ENCODE measurements at places on chromosomes 6 and 20.

DNA sequence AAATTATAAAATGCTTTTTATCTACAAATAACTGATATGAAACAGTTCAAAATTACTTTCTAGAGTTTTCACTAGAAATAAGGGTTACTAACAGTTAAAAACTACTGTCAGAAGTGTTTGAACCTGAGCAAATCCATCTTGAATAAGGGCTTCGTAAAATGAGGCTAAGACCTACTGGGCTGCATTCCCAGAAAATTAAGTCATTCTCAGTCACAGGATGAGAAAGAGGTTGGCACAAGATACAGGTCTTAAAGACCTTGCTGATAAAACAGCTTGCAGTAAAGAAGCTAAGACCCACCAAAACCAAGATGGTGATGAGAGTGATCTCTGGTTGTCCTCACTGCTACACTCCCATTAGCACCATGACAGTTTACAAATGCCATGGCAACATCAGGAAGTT is 93.7 kb downstream of the PLG start:
- no peak for DNase-seq

- no peak for DNase-seq
Measured at GRCh38 chr20:11329271-11329670, 588.4 kb upstream of the BTBD3 start.

- no peak for DNase-seq
Measured at GRCh38 chr6:17450397-17450796, 57.0 kb downstream of the CAP2 start.

GRCh38 chr20:47454298-47455132 is 47.2 kb upstream of the NCOA3 start:
- no peak for DNase-seq

GRCh38 chr6:10302566-10303235 is 112.2 kb downstream of the TFAP2A start:
- DNase-seq: no peak

DNA sequence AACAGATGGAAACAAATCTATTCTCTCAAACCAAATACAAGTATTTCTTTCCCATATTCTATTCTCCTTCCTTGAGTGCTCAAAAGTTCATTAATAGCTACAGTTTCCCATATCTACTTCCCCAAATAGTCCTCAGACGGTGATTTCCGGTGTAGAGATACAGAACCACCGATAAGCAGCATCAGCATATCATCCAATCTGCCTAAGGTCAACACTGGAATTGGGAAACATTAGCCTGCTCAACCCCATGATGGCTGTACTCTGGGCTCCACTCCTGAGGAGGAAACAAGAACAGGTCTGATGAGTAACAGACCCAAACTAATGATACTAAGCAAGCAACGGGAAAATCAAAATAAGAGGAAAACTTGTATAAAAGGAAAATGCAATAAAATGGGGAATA is 115.6 kb downstream of the EPB41L2 start:
- DNase-seq: no peak

- DNase-seq: no peak
Measured at GRCh38 chr20:39433466-39433865, 471.3 kb downstream of the DHX35 start.

DNA sequence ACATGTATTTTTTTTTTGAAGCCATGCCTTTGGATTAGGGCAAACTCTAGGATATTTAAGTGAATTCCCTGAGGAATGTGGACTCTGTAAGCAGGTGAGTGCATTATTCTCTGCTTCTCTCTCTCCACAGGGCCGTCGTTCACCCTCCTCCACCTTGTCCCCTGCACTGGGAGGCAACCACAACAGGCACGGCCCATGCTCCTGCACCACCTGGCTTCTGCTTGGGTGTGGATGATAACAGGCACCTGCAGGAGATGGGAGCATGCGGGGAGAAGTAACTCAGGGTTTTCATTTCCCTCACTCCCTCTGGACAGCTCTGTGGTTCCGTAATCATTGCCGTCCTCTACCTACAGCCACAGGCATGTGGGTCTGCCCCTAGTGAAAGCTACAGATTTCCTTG is 43.4 kb downstream of the HLA-C start:
- no peak for DNase-seq

DNA sequence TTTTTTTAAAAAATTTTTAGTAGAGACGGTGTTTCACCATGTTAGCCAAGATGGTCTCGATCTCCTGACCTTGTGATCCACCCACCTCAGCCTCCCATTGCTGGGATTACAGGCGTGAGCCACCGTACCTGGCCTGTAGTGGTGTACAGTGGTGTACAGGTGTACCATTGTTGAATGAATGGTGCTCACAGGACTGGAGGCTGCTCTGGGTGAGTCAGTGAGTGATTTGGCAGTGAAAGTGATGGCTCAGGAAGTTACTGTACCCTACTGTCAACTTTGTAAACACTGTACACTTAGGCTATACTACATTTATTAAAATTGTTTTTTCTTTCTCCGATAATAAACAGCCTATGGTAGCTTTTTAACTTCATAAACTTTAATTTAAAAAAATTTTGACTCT is 122.8 kb upstream of the EEF1E1 start:
- no peak for DNase-seq

- DNase-seq: no peak
Measured at GRCh38 chr6:34610819-34611477, 54.8 kb upstream of the SPDEF start.

- DNase-seq: no peak
Measured at GRCh38 chr6:165782134-165782533, 119.1 kb upstream of the PDE10A start.

GRCh38 chr6:13554929-13555333 is 19.5 kb upstream of the SIRT5 start:
- no peak for DNase-seq

DNA sequence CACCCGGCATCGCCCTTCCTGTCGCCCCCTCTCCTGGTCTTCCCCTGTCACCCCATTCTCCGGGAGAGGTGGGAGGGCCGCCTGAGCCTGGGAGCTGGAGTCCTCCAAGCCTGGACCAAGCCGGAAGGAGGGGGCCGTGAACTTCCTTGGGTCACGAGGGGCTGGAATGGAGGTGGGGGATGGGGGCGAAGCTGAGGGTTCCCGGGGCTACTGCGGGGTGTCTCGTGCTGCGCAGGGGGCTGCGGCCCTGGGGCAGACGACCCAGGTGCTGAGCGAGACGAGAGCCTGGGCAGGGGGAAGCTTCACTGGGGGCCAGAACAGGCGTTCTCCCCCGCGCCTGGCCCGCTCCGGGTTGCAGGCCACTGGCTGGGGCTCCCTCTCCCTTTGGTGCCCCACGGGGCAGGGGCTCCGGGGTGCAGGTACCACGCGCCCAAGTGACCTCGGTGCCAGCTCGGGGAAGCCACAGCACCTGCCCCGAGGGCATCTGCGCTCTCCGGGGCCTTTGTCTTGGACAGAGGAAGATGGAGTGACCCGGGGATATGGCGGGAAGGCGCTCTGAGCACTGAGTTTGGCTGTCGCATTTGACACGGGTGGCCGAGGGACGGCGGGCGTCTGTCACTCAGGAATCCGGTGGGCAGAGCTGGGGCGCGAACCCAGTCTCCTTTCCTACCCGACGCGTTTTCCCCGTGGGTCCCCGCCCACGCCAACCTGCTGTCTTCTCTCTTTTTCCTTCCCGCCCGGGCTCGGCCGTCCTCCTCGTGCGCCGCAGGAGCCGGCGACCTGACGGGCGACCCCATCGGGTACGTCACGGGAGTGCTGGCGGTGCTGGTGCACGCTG is 1.2 kb downstream of the SLC35D3 start:
- no peak for DNase-seq

- no peak for DNase-seq
Measured at GRCh38 chr6:72621291-72622093, at the start of gene KCNQ5. KCNQ5 (plus strand) TSS chr6:72622064.

GRCh38 chr6:127484212-127484863 is 25.1 kb upstream of the KIAA0408 start:
- DNase-seq: no peak

GRCh38 chr6:36197739-36198221 is 1.2 kb downstream of the BRPF3 start:
- DNase-seq: no peak

DNA sequence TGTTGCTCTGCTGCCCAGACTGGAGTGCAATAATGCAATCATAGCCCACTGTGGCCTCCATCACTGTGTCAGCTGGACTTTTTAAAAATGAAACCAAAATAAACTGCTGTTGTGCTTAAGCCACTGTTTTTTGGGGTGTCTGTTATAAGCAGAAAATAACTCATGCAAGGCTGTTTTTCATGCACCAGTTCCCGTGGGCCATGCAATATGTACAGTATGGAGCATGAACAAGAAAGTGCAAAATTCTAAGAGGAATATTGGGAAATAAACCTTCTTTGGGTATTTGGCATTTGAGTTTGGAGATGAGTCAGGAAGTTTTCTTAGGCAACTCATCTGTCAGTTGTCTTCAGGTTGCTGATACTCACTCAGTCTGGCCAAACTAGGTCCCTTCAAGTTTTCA is 14.9 kb upstream of the ZFAND3 start:
- DNase-seq: no peak

- no peak for DNase-seq
Measured at GRCh38 chr6:6458172-6458571, 130.3 kb upstream of the LY86 start.

GRCh38 chr20:60113771-60114170 is 155.5 kb downstream of the CDH26 start:
- no peak for DNase-seq

DNA sequence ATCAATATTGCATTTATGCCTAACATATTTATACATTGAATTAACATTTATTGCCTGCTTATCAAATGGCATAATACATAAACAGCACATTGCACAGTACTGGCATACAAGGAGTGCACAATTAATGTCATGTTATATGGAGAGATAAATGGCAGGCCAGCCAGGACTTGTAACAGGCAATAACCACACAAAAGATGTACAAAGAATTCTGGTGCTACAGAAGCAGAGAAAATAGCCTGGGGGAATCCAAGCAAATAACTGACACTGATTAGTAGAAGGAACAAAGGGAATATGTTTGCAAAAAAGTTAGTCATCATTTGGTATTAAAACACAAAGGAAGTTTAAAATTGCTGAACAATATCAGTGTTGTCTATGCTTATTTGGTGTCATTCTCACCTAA is 27.3 kb downstream of the COL21A1 start:
- no peak for DNase-seq

- no peak for DNase-seq
Measured at GRCh38 chr6:4790158-4790899, 14.1 kb downstream of the CDYL start.

GRCh38 chr6:99501762-99502161 is 13.5 kb downstream of the USP45 start:
- no peak for DNase-seq

DNA sequence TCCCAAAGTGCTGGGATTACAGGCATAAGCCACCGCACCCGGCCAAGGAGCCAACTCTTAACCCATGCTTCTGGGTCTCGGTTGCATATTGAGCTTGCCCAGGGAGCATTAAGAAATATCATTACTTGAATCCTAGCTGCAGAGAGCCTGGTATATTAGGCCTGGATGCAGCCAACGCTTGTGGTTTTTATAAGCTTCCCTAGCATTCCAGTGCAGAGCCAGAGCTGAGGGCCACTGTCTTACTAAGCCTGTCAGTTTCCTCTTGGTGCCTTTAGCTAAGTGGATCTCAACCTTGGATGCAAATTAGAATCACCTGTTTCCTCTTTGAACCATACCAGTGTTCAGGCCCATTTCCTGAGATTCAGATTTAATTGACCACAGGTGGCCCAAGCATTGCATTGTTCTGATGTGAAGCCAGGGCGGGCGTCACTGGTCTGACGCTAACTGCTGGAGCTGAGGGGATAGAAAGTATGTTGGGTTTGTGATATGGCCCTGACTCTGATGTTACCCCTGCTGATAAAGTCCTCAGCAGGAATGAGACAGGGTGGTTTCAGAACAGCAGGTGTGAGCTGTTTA is 76.3 kb downstream of the BTBD3 start:
- DNase-seq: no peak

GRCh38 chr20:48933017-48933766 is 11.7 kb downstream of the ARFGEF2 start:
- no peak for DNase-seq

GRCh38 chr6:44003345-44004061 is 123.7 kb downstream of the MRPL14 start:
- DNase-seq: no peak

GRCh38 chr6:80517525-80517924 is 411.1 kb downstream of the BCKDHB start:
- no peak for DNase-seq

DNA sequence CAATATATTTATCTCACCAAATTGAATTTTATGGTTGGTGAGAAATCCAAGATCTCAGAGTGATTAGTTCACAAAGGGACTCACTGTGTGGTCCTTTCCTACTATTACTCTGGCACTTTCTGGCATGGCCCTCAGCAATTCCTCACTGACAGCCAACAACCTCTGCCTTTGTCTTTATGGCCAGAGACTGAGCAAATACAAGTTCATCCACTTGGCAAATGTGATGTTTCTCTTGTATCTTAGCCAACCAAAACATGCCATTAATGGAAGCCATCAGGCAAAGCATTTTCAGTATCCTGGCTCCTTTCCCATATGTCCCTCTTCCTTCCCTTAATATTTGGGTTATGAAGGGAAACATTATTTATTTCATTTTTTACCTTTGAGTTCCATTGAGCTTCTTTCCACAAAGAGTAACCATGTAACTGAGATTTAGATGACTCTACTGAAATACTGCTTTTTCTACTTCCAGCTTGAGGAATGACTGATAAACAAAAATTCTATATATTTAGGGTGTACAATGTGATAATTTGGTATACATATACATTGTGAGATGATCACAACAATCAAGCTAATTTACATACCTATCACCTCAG is 30.8 kb upstream of the SMLR1 start:
- DNase-seq: no peak

GRCh38 chr20:49136817-49137571 is 51.1 kb downstream of the STAU1 start:
- DNase-seq: no peak

- DNase-seq: no peak
Measured at GRCh38 chr6:149867876-149868640, 3.9 kb upstream of the LRP11 start.

DNA sequence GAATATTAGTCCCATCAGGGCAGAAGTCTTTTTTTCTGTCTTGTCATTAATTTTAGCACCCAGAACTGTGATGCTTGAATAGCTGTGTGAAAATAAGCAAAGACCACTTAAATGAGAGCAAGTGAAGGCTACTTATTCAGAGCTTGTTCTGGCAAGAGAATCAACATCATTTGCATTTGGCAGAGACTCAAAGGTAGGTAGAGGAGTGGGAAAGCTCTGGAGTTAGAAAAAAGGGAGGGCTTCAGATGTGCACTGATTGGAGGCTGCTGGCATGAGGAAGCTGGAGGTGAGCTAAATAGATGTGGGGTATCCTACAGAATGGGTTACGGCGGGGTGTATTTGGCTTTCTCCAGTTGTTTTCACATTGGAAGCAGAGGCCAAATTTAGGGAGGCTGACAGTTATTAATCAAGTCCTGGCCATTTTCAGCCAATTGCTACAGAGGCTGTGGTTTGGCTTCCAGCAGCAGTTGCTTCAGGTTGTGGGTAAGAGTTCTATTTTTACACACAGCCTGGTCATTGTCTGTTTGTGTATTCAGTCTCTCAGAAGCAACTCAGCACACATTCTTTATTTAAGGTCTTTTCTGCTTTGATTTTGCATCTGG is 254.3 kb downstream of the BTBD3 start:
- no peak for DNase-seq
